ENCODE measurements at places on chromosomes 5 and 9.

DNA sequence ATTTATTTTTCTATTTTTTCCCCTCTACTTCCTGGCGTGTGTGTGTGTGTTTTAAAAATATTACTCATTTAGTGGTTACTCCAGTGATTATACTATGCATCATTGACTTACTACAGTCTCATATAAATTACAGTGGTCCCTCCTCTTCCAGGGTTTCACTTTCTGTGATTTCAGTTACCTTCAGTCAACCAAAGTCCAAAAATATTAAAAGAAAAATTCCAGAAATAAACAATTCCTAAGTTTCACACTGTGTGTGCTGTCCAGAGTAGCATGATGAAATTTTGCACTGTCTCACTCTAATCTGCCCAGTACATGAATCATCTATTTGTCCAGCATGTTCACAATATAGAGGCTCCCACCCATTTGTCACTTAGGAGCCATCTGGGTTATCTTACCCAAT lies 47.4 kb upstream of the CCDC112 start:
- DNase-seq, result no peak

GRCh38 chr9:116958881-116959280 lies 271.8 kb downstream of the TRIM32 start:
- DNase-seq, result no peak

DNA sequence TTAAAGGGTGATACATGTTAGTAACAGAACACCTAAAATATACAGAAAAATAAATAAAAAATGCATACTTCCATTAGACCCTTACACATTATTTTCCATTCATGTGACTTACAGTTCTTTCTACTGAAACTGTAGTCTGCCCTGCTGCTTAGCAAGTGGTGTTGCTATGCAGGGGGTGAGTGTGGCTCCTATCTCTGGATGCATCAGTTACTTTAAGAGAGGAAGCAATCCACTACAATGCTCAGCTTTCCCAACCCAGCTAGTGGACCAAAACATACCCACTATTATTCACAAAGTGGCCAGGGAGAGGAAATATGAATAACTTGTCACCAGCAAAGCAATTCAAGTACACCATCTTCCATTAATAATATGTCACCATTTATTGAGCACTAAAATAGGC lies 121.8 kb downstream of the DOCK2 start:
- DNase-seq, result no peak

DNA sequence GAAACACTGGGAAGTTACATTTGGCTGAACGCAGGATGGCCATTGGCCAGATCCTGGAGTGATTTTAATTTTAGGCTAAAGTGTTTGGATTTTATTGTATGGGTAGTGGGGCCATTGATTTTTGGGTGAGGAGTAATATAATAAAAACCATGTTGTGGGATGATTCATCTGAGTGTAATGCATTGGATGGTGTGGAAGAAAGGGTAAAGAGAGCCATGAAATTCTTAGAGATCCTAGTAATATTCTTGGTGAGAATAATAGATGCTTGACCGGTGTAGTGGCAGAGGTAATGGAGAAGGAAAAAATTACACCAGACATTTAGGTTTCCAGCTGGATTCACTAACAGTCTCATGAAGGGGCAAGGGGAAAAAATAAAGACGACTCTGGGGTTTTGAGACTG lies 158.1 kb downstream of the NPR3 start:
- DNase-seq, result no peak

DNA sequence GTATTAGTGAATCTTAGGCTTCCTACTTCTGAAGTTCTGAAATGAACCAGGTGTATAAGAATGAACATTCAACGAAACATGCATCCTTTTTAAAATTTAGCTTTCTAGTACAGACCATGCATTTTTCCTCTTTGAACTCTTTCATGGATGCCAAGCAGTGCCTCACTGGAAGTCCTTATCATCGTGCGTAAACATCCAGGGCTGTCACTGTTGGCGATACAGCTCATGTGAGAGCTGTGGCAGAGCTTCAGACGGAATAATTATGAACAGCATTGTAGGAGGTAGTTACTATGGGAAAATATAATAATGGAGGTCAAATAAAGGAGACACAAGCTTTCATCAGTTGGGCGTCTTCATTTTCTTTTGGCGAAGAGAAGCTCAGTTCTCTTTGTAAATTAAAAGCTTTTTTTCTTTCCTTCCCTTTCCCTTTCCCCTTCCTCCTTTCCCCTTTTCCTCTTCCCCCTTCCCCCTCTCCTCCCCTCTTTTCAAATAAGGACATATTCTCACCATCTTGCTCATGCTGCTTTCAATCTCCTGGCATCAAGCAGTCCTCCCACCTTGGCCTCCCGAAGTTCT lies 167.3 kb downstream of the KDM4C start:
- DNase-seq, result no peak
